ENCODE measurements at places on chromosomes 3 and 15.

DNA sequence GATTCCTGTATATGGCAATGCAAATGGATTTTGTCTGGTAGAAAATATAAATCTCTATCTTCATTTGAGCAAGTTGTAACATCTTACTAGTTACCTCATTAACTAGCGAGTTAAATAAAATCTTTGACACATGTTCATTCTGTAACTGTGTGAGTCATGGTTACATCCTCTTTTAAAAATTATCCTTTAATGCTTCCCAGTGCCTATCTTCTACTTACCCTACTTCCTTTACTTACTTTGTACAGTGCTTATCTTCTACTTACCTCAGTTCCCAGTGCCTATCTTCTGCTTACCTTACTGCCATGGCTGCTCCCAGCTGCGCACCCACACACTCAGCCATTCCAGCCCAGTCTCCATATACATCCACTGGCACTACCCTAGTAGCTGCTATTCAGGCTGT, 71.9 kb upstream of the GOLGA8B start:
- no peak for DNase-seq

DNA sequence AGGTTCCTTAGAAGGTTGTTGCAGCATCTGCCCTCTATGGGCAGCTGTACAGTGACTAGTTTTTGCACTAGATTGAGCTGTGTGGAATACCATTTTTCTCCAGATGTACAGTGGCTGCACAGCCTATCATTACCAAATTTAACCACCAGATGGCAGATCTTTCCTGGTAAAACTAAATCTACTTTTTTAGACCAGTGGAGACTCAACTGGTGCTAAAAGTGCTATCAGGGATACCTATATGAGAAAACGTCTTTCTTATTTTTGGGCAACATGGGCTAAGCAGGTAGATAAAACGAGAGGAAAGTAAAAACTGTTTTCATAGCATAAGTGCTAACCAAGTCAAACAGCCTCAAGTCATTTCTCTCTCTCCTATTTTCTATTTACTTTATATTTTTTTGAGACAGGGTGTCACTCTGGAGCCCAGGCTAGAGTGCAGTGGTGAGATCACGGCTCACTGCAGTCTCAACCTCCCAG, 21.2 kb downstream of the IGSF10 start:
- DNase-seq: no peak

DNA sequence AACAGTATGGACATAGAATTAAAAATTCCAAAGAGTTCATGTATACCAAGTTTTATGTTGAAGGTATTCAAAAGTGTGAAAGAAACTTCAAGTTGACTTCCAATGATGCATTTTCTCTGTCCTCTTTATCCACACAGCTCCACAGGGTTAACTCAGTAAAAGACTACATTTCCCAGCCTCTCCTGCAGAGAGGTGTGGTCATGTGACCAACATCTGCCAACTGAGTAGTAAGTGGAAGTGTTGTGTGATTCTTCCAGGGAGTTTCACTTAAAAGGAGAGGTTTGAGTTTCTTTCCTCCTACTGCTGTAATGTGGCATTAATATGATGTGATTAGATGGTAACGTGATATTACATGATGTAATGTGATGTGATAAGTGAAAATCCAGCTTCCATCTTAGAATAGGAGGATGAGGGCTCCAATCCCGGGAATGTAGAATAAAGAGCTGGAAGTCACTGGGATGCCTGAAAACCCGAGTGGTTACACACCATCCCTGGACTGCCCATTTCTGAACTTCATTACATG, 280.6 kb downstream of the ARRDC4 start:
- DNase-seq: no peak

GRCh38 chr15:29936353-29937049, 114.2 kb upstream of the TJP1 start:
- no peak for DNase-seq

DNA sequence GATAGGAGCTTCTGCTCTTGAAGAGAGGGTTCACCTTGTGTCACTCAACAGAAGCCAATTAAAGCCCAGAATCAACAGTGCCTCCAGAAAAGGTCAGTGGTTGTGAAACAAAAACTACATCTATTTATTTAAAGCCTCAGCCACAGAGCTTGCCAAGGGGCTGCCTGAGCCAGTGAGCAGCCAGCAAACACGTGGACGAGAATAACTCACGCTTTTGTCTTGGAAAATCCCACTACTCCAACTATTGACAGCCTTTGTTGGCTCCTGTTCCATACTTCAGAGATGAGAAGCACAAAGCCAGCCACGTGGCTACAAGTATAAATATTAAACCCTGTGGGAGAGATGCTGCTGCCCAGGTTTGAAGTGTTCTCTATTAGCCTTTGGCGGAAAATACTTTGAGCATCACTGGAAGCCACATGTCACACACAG, 10.3 kb downstream of the GPR156 start:
- DNase-seq: no peak

DNA sequence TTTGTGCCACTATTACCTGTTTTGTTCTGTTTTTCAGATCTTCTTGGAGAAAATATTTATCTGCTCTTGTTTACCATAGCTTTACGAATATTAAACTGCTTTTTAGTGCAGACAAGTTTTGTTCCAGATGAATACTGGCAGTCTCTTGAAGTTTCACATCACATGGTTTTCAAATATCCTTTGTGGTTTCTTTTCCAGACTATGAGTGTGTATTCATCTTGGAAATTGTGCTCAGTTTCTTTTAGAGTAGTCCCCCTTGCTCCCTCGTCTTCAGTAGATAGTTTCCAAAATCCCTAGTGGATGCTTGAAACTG, 1.2 kb downstream of the PIGB start:
- DNase-seq: no peak

GRCh38 chr3:186330772-186331460, 31.1 kb downstream of the DGKG start:
- no peak for DNase-seq

DNA sequence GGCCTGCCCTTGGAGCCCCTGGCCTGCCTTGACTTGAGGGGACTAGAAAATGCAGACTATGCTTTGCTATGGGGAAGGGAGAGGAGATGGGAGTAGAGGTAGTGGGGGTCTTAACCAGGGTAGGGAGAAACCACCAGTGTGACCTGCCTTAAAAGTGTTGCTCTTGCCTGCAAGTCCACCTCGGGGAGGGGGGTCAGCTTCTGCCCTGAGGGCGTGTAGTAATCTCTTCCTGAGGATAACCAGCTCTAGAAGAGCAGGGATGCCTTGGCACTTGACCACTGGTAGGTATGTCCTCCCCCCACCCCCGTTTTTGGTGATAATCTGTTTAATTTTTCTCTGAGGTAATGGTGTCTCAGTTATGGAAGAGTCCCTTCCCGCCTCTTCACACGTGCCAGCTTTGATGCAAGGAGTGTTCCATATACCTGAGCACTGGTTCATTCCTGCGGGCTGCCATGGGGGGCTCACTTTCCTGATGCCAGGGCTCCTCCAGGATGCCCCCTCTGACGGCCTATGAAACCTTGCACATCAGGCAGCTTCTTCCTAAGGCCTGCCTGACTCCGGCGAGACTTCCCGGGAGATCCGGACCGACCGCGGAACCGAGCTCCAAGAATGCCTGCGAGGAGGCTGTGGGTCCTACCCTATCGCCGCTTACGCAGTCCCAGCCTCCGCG, 780 bp upstream of the P4HTM start:
- DNase-seq: no peak

DNA sequence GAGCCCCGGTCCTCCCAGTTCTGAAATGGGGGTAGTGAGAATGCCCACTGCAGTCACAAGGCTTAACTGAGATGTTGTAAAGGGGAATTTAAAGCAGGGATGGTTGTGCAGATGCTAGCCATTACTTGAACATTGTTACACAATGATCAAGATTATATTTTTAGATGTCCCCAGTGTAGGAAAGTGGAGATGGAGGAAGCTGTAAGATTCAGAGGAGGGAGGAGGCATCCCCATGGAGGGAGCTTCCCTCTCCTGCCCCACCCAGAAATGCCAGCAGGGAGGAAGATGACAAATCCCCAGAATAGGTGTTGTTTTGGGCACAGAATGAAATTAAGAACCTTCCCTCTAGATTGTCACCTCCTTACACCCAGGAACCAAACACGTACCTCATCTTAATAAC, 46.1 kb downstream of the EFCAB12 start:
- no peak for DNase-seq

GRCh38 chr15:48333540-48333939, 2.3 kb downstream of the DUT start:
- DNase-seq: no peak

- DNase-seq: no peak
Measured at GRCh38 chr15:77487469-77487842, 66.8 kb downstream of the HMG20A start.

GRCh38 chr15:76204109-76204845, 107.0 kb downstream of the ETFA start:
- no peak for DNase-seq

DNA sequence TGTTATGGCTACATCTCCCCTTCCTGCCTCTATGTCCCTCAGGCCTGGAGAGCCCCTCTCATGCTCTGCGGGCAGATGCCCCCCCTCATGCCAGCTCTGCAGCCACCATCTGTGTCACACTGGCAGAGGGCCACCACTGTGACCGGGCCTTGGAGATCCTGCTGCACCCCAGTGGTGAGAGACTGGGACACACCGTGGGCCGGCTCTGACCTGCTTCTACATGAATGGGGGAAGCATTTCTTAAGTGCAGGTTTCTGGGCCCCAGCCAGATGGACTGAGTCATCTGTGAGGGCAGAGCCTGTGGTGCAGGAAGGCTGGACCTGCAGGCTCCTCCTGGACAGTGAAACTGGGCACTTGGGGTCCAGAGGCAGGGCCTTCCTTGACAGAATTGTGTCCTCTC, 4.8 kb downstream of the VWA5B2 start:
- DNase-seq: no peak

DNA sequence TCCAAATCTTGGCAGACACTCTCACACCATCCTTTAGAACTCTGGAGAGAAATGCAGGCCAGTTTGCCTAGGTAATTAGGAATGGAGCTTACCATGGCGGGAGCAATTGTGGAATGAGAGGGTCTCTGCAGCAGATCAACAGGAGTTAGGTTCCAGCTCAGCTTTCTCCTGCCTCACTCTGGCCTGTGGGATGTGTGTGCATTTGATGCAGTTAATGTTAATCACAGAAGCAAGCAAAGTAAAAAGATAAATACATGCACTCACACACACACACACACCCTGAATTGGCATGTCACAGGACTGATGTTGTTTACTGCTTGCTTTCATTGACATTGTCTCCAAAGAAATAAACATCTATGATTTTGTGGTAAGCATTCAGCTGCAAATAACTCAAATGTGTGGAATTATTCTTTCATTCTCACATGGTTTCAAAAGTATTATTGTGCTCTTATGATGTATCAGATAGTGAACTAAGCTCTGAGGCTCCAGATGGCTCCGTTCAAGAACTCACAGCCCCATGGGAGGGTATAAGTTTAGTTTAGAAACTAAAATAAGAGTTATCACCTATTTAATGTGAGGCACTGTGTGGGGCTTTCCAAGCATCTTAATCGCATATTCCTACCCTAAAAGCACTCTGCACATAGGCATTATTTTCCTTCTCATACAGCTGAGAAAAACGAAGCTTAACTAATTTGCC, 31.3 kb upstream of the BFSP2 start:
- no peak for DNase-seq

Measured in GM06990 (cell line).